Aorta (tissue), 5 donors: ENCODE measurements at places on chromosomes 2 and 18. TPM values are rescaled to one million over a fixed set of nuclear protein-coding genes. Genes with fewer than 3 reads are reported as not detected.
A peak's percentile ranks its signal among the peaks of the same experiment; 100 is the strongest.

DNA sequence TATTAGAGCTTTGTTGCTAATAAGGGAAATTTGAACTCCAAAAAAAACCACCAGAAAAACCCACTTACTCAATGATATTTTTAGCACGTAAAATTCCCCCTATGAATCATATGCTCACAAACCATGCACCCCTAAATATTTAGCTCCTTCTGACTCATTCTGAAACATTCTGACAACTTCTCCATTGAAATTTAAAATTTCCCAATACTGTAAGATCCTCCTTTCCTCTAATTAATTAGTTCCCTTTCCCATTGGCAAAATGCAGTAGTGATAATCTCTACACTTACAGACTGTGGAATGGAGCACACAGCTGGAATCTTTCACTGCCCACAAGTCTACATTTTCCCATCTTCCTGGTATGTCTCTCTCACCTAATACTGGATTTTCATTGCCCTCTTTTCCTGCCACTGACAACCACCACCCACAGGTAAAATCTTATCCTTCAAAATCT lies 215.8 kb upstream of the ACVR2A start:
- DNase-seq = no peak

DNA sequence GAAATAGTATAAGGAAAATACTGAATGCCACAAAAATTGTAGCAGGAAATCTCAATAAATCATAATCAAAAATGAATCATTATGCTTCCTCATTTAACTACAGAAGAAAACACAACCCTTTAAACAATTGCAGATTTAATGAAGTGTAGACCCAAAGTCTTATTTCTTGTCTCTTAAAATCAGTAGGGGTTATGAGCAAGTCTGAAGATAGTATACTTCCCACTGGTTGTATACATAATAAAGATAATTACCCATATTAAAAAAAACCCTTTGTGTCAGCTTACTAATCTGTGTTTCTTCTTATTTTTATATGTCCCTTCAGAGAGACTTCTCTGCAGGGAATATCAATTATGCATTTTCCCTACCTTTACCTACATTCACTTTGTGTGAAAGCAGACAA lies 504.7 kb downstream of the ERBB4 start:
- no peak for DNase-seq

- DNase-seq = no peak
Measured at GRCh38 chr2:20451341-20451740, 4.5 kb downstream of the RHOB start.

GRCh38 chr2:170425281-170425751 lies 247.4 kb downstream of the MYO3B start:
- no peak for DNase-seq

DNA sequence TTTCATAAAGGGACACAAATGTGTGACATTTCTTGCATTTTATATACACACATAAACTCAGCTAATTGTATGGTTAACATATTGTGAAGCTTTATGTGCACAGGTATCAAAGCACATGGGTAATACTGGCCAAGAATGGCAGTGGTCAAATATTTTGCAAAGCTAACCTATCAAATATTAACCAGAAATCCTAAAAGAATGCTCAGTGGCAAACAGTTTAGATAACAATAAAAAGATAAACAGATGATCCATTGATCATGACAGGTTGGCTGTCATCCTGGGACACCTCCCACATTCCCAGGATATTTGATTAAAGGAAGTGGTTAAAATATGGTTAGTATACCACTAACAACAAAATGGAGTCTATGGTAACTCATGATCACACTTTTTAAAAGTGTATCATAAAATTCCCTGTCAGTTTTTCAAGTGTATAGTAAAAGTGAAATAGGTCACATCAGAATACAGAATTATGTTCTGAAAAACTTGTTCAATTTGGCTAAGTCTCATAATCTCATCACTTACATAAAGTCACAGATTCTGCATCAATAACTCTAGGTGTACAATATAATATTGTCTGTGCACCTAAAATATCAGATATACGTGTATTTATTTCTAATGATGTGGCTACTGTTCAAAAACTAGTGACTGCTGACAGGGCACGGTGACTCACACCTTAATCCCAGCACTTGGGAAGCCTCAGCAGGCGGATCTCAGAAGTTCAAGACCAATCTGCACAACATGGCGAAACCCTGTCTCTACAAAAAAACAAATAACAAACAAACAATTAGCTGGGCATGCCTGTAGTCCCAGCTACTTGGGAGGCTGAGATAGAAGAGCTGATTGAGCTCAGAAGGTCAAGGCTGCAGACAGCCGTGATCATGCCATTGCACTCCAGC lies 48.9 kb downstream of the CDH2 start:
- no peak for DNase-seq

- DNase-seq = no peak
Measured at GRCh38 chr2:80070587-80070986, 234.0 kb downstream of the LRRTM1 start.

GRCh38 chr2:170586571-170587095 lies 128.5 kb upstream of the SP5 start:
- DNase-seq = no peak

DNA sequence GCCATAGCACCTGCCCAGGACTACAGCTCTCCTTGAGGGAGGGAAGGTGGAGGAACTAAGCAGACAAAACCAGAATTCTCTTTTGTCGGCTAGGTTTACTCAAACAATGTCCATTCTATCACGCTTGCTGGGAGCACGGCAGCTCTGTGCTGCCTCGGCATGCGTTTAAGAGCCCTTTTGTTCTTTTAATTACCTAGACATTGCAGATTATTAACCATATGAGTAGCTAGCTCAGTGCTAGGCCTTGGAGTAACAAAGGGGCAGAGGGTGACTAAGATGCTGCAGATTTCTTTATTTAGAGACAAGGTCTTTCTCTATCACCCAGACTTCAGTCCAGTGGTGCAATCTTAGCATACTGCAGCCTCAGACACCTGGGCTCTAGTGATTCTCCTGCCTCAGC lies 11.1 kb downstream of the MSGN1 start:
- no peak for DNase-seq

- DNase-seq = peak; percentile 69
Measured at GRCh38 chr2:186848873-186849578, at the start of gene ZSWIM2. Gene ZSWIM2, minus strand, starts transcription at chr2:186849170. Its CDS starts 40 bp downstream, at chr2:186849130.

DNA sequence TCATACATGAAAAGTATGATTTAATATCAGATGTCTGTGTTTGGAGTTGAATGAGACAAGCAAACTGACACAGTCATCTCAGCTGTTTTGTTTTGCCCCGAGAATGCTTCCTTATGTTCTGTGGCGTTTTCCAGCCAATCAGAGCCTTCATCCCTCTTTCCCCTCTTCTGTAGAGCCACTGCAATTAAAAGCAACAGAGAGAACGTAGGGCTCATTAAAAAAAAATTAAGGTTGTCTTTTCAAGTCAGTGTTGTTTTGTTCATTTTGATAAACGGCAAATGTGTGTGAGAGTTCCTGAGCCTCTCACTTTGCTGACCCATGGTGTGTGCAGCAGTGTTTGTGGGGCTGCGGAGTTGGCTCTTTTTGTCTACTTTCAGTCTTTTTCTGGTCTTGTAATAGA lies 216.0 kb downstream of the FHOD3 start:
- DNase-seq = no peak

DNA sequence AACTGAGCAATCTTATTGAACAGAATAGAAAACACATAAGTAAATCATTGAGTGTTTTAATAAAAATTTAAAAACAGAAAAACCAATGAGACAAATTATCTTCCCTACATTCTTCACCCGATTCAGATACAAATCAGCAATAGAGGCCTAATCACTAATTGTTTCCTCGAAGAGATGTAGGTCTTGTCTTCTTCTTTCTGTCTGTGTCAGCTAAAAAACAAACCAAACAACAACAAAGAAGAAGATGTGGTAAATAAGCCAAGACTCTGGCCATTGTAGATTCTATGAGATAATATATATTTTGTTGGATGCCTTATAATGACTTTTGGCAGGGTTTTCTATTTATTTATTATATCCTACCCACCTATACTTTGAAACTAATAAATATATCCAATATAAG lies 200.9 kb upstream of the FSIP2 start:
- no peak for DNase-seq

DNA sequence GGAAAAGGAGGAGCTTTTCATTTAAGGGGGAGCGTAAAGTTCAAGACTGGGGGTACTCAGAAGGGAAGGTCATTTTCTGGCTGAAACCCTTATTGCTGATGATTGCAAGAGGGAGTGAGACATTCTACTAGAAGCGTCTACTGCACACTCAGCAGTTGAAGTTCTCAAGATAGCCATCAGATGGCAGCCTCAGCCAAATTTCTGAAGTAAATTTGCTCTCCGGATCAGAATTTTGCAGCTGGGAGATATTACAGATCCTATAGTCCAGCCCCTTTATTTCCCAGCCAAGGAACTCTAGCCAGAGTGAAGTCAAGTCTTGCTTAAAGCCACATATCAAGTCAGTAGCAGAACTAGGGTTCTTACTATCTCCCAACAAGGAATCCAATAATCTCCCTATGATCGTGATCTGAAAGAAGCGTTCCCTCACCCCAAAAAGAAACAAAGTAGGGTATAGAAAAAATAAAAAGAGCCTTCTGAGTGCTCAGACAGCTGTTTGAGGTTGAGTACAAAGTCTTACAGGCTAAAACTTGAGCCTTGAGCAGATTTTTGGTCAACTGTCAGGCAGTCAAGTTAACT lies 24.0 kb downstream of the RAX start:
- no peak for DNase-seq

GRCh38 chr2:179985163-179985820 lies 21.8 kb downstream of the CWC22 start:
- DNase-seq = no peak

DNA sequence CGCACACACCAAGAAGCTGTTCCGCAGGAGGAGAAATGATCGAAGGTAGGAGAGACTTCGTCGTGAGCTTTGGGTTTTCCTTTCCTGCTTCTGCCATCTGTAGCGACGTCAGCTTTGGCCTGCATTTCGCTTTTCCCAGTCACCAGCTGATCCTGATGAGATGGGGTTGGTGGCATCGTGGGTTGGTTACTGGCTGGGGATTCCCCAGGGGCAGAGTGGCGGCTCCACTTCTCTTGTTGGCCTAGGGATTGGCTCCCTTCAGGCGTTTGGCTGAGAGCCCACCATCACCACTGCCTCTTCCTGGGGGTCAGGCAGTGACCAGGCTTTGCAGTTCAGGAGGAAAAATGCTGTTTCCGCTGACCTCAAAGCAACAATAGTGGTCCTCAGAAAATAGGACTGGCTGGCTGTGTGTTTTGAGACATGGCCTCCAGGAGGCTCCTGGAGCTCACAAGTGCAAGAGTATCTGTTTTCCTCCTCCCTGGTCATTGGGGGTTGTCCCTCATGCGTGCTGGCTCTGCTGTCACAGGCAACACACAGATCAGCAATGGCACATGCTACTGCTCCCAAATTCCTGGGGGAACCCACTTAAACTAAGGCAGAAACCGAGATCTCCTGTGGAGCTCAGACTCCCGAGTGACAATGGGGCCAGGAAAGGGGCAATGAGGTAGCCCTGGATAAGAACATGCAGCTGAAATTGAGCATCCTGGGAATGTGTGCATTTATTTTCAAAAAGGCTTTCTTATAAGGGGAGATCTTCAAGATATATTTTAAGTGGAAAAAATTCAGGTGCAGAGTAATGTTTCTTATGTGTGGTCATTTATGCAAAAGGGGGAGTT lies 173.0 kb downstream of the CTIF start:
- peak; percentile 55 for DNase-seq

DNA sequence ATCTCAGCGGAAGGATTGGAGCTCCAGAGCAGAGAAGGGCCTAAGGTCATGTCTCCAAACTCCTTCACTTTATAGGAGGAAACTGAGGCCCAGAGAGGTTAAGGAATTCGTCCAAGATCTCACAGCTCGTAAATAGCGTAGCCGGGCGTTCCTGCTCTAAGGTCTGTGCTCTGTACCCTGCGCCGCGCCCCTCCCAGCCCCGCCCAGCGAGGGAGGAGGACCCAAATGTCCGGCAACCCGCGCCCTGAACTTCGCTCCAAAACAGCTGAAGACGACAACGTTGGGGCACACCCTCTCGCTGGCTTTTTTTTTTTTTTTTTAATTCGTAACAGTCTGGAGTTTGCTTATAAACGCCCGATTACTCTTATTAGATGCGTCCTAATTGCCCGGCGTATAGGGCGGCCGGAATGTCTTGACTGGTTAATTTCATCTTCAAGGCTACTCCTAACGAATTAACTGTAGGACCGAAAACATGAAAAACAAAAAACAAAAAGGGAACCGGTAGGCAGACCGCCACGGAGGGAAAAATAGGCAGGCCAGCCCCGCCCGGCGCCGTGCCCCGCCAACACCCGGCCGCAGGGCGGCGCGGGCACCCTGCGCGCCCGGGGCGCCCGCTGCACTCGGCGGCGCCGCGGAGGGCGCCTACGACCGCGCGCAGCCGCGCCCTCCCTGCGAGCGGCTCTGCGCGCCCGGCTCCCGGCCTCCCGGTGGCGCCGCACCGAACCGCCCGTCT lies 928 bp upstream of the FOSL2 start:
- peak; percentile 97 for DNase-seq

- DNase-seq = no peak
Measured at GRCh38 chr18:11883153-11883552, 25.0 kb downstream of the MPPE1 start.

- no peak for DNase-seq
Measured at GRCh38 chr2:19235308-19235707, 123.1 kb downstream of the OSR1 start.

- no peak for DNase-seq
Measured at GRCh38 chr2:2114707-2115245, 216.3 kb downstream of the MYT1L start.

DNA sequence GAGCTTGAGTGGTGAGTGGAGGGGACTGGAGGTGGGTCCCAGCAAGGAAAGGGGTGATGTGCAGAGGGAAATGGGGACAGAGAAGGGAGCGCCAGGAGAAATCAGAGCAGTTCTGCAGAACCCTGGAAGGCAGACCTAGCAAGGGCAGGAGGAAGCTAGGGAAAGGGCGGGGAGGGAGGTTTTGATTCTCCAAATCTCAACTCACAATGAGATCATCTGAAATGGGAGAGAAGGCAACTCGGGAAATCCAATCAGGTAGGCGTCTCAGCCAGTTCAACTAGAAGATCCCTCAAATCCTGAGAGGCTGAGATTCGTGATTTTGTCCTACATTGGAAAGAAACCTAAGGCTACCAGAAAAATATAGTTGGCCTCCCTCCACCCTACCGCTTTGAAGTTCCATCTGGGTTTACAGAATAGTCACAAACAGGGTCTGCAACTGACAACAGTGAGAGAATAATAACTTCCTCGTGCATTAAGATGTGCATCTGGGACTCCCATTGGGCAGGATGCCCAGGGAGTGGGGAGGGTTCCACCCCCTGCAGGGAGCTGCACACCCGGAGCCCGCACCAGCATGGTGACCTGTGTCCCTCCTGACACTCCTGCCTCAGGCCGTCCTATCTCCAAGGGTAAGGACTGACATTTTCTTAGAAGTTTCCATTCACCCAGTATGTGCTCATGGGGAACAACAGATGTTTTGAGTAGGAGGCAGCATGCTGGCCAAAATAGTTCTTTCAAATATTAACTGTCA lies 113.3 kb upstream of the ODC1 start:
- no peak for DNase-seq

The HOXD10 gene
- total RNA-seq = 1.4 TPM

The TGFA gene
- total RNA-seq = 2.0 TPM

The SLC16A14 gene
- 6.0 TPM for total RNA-seq

The CENPA gene
- total RNA-seq = 1.2 TPM

The PRSS56 gene
- total RNA-seq = not detected

The CCT4 gene
- total RNA-seq = 99.1 TPM

The COLEC11 gene
- total RNA-seq = 1.7 TPM

The FOXD4L1 gene
- total RNA-seq = 0.27 TPM

The CCDC150 gene
- total RNA-seq = 3.3 TPM

The G6PC2 gene
- not detected for total RNA-seq
